Lower leg skin (tissue), 4 donors: ENCODE measurements at places on chromosomes 7 and 10. TPM values are rescaled to one million over a fixed set of nuclear protein-coding genes. Genes with fewer than 3 reads are reported as not detected.
A peak's percentile ranks its signal among the peaks of the same experiment; 100 is the strongest.

DNA sequence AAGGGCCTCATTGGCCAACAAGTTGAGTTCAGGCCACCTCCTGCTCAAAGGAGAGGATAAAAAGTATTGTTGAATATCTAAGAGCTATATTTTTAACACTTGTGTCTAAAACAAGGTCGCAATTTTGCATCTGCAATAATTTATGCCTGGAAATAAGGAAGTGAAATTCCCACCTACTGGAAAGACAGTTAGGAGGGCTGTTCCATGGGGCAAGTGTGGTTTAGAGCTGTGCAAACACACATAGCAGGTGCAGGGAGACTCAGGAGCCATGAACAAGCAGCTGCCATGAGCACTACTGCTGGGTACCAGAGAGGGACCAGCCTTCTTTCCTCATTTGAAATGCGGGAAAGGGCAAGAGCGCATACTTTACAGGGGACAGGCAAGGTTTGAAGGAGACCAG is 35.5 kb upstream of the IKZF1 start:
- no peak for DNase-seq

GRCh38 chr7:69237541-69237940 is 360.7 kb upstream of the AUTS2 start:
- no peak for DNase-seq

- no peak for DNase-seq
These were observed 131.6 kb downstream of the BICC1 start for GRCh38 chr10:58644311-58644710.

CYP26C1 gene
- total RNA-seq = not detected

GRCh38 chr10:46292573-46293023 is 5.8 kb downstream of the ANTXRL start:
- no peak for DNase-seq

- DNase-seq = no peak
These were observed 108.0 kb upstream of the YAE1 start for GRCh38 chr7:39458061-39458745.

DNA sequence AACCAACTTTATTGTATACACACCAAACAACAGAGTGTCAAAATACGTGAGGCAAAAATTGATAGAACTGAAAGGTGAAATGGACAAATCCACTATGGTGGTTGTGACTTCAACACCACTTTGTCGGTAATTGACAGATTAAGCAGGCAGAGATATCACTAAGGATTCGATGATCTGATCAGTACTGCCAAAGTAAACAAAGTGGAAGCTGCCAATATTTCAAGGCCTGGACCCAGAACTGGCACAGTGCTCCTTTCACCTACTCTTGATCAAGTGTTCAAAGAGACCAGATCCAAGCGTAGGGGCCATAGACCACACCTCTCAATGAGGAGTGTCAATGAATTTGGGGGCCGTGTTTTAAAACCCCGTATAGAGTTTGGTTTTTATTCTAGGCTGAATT is 167.0 kb downstream of the CDK14 start:
- no peak for DNase-seq

DNA sequence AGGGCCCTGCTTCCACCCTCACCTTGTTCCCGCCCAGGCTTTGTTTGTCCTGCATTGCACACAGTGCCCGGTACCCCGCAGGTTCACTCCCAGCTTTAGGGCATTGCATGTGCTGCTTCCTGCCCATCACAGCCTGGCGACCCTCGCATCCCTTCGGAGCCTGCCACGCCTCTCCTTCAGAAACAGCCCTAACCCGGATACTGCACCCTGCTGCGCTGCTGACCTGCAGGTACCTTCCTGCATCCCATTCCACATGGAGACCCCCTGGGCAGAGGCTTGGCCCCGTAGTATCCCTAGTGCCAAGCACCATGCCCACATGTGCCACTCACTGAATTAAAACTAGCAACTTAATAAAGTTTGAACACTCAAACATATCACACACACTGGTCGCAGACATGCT is 19.8 kb upstream of the GJD4 start:
- peak; percentile 66 for DNase-seq

DNA sequence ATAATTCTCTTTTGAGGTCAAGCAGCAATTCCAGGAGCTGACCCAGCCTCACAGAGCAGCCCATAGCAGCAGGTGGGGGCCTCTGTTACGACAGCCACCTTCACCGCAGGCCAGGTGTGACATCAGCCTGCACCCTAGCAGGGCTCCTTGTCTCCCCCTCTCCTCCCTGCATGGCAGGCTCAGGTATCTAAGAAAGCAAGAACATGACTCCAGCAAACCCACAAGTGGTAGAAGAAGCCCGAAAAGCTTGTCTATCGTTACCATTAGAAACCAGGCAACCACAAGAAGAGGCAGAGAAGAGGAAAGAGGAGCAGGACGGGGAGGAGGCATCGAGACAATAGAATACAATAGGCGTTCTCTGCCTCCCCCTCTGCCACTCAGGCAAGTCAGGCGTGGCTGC is 104.0 kb upstream of the PRR15 start:
- DNase-seq = no peak

ZFYVE27 gene
- total RNA-seq = 35.0 TPM

CYP3A4 gene
- 5.2 TPM for total RNA-seq

IFIT3 gene
- 8.2 TPM for total RNA-seq

GIMAP5 gene
- total RNA-seq = 4.9 TPM

DNA sequence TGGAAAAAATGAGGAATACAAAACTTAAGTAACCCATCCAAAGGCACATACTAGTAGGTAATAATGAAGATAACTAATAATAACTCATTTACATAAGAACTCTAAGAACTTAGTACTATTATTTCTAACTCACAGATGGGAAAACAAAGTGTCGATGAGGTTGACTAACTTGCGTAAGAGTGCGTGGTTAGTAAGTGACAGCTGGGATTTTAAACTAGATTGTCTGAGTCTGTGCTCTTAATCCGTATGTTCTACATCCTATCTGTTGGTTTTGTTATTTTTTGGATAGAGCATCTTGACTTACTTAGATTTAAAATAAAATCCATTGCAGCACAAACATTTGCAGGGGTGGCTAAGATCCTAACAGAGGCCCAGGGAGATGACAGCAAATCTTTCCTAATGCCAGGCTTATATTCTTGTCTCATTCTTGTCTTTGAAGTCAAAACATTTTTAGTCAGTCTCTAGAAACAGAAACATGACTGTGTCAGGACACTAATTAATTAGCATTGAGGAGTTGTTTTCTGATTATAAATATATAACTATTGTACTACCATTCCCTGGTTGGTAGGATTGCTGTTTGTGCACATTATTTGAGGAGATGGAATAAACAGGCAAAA is 11.7 kb downstream of the RPA3 start:
- DNase-seq = no peak

DNA sequence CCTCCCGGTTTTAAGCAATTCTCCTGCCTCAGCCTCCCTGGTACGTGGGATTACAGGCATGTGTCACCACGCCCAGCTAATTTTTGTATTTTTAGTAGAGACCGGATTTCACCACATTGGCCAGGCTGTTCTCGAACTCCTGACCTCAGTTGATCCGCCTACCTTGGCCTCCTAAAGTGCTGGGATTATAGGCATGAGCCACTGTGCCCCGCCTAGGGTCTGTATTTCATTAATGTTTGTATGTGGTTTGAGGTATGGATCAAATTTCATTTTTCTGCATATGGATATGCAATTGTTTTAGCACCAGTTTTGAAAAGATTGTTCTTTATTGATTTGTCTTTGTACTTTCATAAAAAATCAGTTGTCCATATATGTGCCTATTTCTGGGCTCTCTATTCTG is 26.0 kb downstream of the CYP26A1 start:
- DNase-seq = no peak

GRCh38 chr10:13759168-13759567 is 172.4 kb downstream of the PRPF18 start:
- DNase-seq = no peak

GRCh38 chr10:84665211-84665610 is 336.8 kb downstream of the CCSER2 start:
- DNase-seq = no peak

DNA sequence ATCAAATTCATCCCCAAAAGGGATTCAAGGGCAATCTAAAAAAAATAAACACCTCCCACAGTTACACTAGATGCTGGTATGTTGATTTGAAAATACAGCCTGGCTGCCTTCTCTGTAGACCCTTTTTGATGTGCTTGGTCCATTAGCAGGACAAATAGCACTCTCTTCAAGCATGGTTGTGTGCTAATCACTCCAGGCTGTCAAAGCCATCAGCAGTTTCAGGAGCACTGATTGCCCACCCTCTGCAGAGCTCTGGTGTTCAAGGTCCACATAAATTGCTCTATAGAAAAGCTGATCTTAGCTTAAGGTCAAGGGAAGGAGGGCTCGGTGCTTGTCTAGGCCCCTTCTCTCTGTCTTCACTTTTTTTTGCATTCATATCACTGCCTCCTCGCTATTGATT is 35.4 kb downstream of the PRR15 start:
- no peak for DNase-seq

UCN3 gene
- total RNA-seq = not detected

- DNase-seq = no peak
These were observed 58.5 kb upstream of the ECHDC3 start for GRCh38 chr10:11683529-11684320.

- no peak for DNase-seq
These were observed 165.7 kb downstream of the PTPN20 start for GRCh38 chr10:47076949-47077361.
